ENCODE measurements at places on chromosomes 11 and 22.

DNA sequence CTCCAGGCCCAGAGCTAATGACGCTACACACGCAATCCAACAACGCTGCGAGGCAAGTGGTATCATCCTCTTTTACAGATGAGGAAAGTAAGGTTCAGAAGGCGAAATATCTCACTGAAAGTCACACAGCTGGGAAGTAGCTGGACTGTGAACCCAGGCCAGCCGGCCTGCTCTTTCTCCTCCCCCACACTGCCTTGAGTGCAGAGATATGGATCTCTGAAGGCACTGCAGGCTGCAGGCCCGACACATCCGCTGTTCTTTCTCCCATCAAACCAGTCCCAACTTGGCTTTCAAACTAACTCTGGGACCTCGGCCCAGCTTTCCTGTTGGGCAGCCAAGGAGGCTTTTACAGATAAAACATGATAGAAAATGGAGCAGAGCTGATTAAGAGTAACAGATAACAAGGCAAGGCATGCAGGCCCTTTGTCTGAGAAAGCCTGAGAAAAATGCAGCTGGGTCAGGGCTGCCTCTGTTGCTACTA, 64.0 kb upstream of the PTPRJ start:
- no peak for DNase-seq

GRCh38 chr22:33354928-33355327, 296.7 kb upstream of the SYN3 start:
- DNase-seq = no peak

DNA sequence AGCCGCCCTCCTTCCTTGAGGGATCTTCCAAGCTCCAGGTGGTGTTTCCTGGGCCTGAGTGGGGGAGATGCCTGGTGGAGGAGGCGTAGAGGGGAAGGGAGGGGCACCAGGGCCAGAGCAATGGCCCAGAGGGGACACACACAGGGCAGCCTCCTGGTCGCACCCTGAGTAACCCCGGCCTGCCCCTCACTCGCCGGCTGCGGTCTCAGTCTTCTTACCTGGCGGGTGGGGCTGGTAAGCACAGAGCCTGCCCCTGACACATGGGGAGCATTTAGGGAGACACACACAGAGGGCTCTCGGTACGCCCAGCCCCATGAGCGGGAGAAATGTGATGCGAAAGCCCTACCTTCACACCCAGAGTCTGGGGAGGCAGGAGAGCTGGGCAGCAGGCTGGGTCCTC, 23.9 kb downstream of the IGF2 start:
- no peak for DNase-seq

GRCh38 chr11:126527651-126528050, 172.2 kb downstream of the ST3GAL4 start:
- no peak for DNase-seq

- no peak for DNase-seq
Observed at GRCh38 chr22:22201930-22202343, 42.6 kb upstream of the VPREB1 start.

DNA sequence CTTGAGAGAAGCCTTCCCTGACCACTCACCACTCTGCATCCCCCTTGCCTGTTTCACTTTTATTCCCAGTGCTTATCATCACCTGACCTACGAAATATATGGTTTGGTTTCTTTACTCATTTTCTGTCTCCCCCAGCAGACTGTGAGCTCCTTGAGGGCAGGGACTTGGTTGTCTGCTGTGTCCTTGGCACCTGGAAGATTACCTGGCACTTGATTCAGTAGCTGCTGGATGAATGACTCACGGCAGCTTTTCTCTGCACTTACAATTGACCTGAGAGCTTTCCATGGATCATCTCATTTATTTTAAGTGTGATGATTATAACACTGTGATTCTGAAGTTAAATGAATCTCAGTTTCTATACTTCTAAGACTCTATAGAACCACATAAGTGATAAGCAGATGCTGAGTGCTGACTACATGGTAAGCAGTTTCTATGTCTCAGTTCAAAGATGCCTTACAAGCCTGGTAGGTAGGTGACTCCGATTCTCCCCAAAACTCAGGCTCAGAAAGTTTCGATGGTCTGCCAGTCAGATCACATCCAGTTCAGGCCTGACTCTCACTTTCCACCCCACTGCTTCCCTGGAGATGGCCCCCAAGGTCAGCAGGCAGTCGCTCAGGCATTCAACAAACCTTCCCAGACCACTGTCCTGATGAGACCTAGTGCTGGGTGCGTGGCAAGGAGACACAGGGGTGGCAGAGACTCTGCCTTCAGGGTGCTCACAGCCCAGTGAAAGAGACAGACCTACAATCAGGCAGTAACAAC, 11.6 kb downstream of the IL2RB start:
- DNase-seq = no peak

DNA sequence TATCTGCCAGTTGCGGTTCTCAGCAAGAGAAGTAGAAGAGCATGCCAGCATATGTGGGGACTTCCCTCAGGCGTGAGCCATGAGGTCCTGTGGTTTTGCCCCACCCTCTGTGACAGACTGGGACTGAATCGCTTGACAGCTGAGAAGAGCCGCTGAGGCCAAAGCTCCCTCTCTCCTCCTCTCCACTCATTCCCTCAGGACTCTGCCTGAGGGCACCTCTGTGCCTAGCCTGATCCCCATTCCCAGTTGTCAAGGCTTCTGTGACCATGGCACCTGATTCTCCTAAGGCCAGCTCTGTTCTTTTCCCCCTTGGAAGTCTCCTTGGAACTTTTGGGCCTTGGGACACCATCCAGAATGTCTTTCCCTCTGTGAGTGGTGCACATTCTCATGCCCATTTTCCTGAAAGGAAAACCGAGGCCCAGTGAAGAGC, 27.0 kb downstream of the ART5 start:
- no peak for DNase-seq

DNA sequence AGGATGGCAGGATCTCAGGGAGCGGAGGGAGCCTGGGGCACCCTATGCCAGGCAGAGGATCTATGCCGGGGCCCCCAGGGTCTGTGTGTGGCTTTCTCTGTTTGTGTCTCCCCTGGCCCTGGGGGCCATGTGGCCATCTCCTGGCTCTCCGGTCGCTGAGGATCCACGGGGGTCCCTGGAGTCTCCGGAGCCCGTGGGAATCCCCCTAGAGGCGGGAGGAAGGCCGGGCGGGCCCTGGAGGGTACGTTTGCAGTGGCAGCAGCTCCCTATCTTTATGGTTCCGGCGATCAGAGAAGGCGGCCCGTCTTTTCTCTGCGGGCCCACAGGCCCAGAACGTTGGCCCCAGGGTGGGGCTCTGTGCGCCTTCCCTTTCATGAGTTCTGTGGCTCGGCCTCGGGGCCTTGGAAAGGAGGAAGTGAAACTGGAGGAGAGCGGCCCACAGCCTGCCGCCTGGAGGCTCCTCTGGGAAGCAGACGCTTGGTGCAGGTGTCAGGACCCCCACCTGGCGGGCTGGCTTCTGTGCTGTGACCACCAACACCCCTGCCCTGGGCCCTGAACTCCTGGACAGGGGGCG, 82.1 kb downstream of the KCNQ1 start:
- no peak for DNase-seq

DNA sequence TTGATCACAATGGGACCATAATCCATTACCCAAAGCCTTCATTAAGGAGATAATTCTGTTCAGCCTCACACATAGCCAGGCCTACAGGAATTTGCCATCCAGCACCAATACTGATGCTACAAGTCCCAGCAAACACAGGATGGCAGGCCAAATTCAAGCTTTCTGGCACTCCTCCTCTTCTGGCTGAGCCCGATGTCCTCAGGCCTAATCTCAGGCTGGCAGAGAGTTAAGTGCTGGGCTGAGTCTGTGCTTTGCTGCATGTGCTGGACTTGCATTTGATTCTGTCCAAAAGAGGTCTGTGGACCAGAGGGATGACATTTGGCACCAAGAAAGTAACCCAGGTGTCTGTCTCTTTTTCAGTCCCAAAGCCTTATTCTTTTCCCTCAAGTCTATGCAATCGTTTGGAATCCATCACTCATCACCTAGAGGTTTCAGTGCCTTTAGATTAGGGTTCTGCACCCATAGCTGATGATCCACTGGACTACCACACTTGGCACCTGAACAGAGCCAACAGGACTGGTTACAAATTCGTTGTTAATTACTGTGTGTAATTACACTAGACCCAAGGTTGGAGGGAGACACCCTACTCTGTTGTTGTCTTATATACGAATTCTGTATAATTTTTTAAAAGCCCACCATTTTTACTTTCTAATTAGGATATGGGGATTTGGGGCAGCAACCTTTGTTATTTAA, 19.4 kb upstream of the LIN7C start:
- no peak for DNase-seq

DNA sequence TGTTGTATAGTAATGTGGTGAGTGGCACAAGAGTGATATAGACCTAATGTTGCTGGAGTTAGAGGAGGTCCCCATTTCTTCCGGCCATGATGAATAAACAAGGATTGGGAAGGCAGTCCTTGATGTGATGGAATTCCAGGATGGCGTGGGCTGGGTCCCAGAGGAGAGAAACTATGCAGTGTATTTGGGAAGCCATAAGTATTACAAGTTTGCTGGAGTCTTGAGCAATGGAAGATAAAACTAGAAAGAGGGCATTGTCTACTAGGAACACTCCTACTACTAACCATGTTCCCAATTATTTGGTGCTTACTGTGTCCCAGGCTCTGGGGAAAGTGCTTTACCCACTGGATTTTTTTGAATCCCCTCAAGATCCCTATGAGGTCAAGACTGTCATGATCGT, 20.0 kb downstream of the LDLRAD3 start:
- DNase-seq = no peak

- no peak for DNase-seq
Observed at GRCh38 chr11:5701055-5701577, 11.5 kb downstream of the TRIM22 start.

- peak; percentile 6 for DNase-seq
Observed at GRCh38 chr11:11036848-11037732, 179.2 kb upstream of the ZBED5 start.

- DNase-seq = no peak
Observed at GRCh38 chr11:113806406-113806805, 26.8 kb downstream of the CLDN25 start.

- DNase-seq = peak; percentile 75
Observed at GRCh38 chr22:47034905-47035419, 272.5 kb downstream of the TBC1D22A start.

- DNase-seq = no peak
Observed at GRCh38 chr11:75697906-75698581, 19.6 kb upstream of the MOGAT2 start.

GRCh38 chr11:92601048-92601447, 368.4 kb upstream of the MTNR1B start:
- DNase-seq = no peak

GRCh38 chr22:43858156-43858895, 4.0 kb downstream of the SULT4A1 start:
- no peak for DNase-seq

- no peak for DNase-seq
Observed at GRCh38 chr11:91100427-91100826, 877.6 kb upstream of the CHORDC1 start.

DNA sequence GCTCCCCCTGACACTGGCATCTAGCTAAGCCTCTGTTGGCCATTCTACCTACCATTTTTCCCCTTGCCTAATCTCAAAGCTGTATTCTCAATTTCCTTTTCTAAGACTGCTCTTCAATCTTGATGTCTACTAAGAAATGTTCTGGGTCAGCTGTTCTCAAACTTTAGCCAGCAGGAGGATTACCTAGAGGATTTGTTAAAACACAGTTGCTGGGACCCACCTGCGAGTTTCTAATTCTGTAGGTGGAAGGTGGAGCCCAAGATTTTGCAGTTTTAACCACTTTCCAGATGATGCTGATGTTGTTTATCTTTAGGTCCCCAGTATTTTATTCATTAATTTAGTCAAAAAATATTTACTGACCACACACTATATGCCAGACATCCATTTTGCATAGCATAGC, 9.3 kb upstream of the ARHGAP42 start:
- no peak for DNase-seq

- peak; percentile 68 for DNase-seq
Observed at GRCh38 chr11:100876815-100877520, 189.9 kb downstream of the ARHGAP42 start.

- DNase-seq = no peak
Observed at GRCh38 chr11:36726420-36726819, 128.4 kb upstream of the RAG2 start.

- DNase-seq = no peak
Observed at GRCh38 chr22:26535603-26535908, 23.3 kb upstream of the TFIP11 start.

DNA sequence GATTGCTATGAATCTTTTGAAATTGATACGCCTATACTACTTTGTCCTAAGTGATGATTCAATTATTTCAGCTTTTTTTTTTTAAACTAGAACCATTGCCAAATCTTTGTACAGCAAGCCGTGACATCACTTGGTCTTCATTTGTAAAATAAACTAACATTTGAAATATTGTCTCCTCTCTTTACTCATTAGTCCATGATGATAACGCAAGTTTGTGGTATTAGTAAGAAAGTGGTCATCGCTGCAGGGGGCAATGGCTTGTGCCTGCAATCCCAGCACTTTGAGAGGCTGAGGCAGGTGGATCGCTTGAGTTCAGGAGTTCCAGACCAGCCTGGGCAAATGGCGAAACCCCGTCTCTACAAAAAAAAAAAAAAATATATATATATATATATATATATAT, 12.9 kb upstream of the ARHGAP42 start:
- DNase-seq = no peak

DNA sequence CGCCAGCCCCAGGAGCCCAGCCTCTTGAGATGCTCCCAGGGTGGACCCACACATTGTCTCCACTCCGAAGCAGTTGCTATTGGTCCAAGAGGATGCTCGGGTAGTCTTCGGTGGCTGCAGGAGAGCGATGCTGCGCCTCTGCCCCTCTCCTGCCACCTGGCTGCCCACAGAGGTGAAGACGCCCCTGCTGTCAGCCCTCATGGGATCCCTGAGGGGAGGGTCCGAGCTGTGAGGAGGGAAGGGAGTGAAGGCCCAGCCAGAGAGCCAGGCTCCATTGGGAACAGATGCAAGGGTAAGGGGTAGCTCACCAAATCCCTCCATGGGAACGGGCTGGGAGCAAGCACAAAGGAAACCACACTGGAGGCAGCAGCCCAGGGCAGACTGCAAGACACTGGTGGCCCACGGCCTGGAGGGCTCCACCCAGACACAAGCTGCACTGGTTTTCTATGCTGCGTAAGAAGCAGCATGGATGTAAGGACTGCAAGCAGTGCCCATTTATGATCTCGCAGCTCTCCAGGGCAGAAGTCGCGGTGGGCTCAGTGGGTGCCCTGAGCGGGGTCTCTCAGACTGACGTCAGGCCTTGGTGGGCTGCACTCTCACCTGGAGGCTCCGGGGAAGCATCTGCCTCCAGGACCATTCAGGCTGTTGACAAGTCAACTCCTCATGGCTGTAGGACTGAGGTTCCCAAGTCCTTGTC, 15.7 kb downstream of the TSPAN32 start:
- no peak for DNase-seq

GRCh38 chr11:112817376-112817775, 143.8 kb upstream of the NCAM1 start:
- DNase-seq = no peak
